ENCODE measurements at places on chromosomes 16 and 17. TPM values are rescaled to one million over a fixed set of nuclear protein-coding genes. Genes with fewer than 3 reads are reported as not detected.

GRCh38 chr17:60328679-60329078, 63.3 kb downstream of the USP32 start:
- DNase-seq, result no peak

GRCh38 chr17:61555127-61555566, 35.9 kb downstream of the NACA2 start:
- DNase-seq, result no peak

GRCh38 chr17:19407601-19408345, 3.3 kb upstream of the RNF112 start:
- DNase-seq, result no peak

DNA sequence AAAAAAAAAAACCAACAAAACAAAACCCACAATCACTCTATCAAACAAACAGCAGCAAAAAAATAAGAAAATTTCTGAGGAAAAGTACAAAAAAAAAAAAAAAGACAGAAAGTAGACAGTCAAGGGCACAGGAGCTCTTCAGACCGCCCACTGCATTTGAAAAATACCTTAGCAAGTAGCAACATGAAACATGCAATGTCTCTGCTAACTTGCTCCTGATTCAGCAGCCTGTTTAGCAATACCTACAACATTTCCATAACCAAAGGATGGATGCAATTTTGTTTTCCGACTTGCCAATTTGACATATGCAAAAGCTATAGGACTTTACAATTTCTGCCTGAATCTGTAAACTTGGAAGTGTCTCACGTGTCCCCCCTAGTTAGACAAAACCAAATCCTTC, 57.4 kb downstream of the SYNRG start:
- DNase-seq, result no peak

- DNase-seq, result no peak
Observed at GRCh38 chr17:79089720-79090442, 15.3 kb downstream of the ENGASE start.

- DNase-seq, result no peak
Observed at GRCh38 chr17:77829843-77830799, 128.4 kb upstream of the TNRC6C start.

DNA sequence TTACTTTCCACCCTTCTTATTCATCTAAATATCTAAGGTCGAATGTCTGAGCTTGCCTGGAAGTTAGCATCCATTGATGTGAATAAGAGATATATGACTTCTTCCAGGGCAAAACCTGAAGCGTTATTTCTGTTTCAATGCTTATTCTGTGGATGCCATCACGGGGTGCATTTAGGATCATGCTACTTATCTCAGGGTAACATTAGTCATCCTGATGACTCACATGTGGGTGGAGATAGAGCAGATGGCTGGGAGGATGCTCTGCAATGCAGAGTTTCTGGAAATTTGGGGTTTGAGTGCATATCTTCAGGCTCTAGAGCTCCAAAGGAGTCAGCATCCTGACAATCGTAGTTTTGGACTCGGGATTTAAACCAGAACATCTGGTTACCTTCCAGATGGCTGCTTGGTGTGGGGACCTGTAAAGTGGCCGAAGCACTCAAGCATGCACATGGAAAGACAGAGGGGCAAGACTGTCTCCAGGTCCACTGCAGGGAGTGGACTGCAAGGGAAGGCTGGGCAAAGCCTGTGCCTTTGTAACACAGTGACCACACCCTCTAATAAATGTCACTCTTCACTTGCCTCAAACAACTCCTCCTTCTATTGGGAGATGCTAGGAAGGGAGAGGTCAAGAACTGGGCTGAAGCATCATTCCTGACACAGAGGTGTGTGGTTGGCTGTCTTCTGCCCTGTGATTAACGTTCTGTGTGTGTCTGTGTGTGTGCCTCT, 175.2 kb upstream of the SALL1 start:
- no peak for DNase-seq

CRYM gene
- total RNA-seq, result not detected

Measured in NCI-H460 (cell line).